ENCODE measurements at places on chromosomes 16 and 17.
A peak's percentile ranks its signal among the peaks of the same experiment; 100 is the strongest.

- no peak for DNase-seq
Measured at GRCh38 chr16:12093902-12094301, 117.4 kb downstream of the SNX29 start.

DNA sequence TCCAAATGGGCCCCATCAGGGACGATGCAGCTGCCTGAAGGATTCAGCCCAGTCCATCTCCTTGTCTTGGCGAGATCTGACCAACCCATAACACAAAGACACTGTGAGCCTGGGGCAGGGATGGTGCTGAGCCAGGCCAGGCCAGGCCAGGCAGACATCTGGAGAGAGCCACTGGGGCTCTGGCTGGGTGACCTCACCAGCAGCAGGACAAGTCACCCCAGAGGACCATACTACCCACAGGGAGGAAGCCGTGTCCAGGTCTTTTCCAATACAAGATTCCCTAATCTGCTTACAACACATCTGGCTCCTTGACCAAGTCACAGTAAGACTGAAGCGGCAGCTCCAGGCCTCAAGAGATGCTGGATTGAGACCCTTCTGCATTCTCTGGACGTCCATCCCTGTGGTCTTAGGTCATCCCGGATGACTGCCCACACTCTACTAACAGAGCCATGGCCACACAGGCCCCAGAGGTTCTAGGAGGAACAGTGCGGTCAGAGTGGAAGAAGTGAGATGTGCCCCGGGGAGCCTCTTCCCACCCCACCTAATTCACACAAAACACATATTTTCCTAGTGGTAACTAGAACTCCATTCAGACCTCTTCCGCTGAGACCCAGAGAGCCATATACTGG is 81.8 kb upstream of the RCVRN start:
- no peak for DNase-seq

GRCh38 chr17:42517516-42517915 is 18.5 kb upstream of the NAGLU start:
- DNase-seq: peak; percentile 71

- peak; percentile 89 for DNase-seq
Measured at GRCh38 chr17:38729886-38730525, at the start of gene CISD3. TSS of gene CISD3 (plus strand) at chr17:38730341. CDS start at chr17:38730359, 18 bp downstream.

DNA sequence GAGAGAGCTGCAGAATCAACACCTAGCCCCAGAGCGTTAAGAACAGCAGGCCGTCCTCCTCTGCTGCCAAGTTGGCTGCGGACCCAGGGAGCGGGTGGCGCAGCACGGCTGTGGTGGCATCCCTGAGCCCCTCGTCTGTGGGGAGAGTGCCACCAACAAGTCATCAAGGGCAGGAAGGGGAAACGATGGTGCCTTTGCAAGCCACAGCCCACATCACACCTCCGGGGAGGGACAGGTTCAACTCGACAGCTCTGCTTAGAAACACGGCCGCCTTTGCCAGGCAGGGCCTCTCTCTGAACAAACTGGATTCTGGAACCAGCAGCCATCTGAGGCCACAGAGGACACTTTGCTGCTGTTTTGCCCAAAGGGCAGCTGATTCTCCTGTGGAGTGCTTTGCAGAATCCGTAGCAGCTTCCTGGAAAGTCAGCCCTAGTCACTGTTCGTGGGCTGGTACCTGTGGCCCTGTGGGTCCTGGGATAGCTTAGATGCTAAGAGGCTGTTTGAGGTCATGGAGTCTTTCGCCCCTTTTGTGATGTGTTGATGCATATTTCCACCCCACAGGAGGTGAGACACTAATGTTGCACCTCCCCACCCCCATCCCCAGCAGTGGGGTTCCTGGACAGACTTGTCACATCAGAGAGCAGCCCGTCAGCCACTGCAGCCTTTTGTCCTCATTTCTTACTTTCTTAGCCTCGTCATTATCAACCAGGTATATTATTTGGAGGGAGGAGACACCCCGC is 270.6 kb downstream of the CPPED1 start:
- DNase-seq: no peak

GRCh38 chr17:59277031-59277430 is 54.4 kb upstream of the YPEL2 start:
- peak; percentile 6 for DNase-seq

DNA sequence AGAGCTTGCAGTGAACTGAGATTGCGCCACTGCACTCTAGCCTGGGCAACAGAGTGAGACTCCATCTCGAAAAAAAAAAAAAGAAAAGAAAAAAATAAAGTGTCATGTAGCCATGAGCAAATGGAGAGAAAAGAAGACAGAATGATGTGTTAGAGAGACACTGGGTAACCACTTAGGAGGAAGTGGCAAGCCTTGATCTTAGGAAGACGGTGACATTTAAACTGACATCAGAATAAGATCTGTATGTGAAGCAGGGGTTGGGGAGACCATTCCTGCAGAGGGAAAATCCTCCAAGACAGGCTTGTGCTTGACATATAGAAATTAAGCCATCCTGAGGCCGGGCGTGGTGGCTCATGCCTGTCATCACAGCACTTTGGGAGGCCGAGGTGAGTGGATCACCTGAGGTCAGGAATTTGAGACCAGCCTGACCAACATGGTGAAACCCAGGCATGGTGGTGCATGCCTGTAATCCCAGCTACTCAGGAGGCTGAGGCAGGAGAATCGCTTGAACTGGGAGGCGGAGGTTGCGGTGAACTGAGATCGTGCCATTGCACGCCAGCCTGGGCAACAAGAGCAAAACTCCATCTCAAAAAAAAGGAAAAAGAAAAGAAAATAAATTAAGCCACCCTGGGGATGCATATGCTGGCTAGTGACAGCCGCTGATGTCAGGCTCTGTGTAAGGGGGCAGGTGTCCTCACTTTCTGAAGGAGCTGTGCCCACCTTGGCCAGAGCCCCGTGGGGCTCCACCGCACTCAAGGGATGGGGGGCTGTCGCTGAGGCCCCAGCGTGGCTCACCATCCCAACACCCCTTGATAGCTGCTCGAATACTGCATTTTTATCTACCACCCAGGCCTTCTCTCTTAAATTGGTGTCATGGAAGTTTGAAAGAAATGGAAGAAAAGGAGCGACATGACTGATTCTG is 13.1 kb upstream of the CYB5B start:
- DNase-seq: no peak

- DNase-seq: no peak
Measured at GRCh38 chr17:13114601-13115031, 96.8 kb upstream of the ELAC2 start.

DNA sequence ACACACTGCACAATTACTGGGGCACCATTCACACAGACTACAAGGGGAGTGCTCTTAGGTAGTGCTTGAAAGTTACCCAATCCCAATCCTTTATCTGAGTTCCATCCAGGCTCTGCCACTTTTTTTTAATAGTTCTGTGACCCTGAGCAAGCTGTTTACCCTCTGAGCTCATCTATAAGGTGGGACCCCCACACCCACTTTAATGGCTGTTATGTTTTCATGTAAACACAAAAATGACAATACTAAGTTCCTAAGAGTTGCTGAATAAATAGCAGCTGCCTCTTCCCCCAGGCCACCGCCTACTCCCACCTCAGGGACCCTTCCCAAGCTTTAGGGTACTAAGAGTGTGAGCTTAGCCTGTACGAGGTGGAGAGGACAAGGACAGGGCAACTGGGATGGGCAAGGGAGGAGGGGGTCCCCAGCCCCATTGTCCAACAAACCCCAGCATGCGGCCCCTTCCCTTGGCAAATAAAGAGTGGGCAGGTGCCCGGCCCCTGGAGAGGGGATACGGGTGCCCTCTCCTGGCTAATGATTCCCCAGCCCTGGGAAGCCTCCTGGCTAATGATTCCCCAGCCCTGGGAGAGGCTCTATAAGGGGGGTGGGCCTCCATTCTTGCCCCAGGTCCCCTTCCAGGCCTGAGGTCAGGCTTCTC is 14.6 kb downstream of the SLC13A2 start:
- no peak for DNase-seq

GRCh38 chr16:945271-946047 is 25.3 kb downstream of the LMF1 start:
- no peak for DNase-seq

GRCh38 chr17:6135236-6135635 is 65.1 kb downstream of the WSCD1 start:
- DNase-seq: no peak

DNA sequence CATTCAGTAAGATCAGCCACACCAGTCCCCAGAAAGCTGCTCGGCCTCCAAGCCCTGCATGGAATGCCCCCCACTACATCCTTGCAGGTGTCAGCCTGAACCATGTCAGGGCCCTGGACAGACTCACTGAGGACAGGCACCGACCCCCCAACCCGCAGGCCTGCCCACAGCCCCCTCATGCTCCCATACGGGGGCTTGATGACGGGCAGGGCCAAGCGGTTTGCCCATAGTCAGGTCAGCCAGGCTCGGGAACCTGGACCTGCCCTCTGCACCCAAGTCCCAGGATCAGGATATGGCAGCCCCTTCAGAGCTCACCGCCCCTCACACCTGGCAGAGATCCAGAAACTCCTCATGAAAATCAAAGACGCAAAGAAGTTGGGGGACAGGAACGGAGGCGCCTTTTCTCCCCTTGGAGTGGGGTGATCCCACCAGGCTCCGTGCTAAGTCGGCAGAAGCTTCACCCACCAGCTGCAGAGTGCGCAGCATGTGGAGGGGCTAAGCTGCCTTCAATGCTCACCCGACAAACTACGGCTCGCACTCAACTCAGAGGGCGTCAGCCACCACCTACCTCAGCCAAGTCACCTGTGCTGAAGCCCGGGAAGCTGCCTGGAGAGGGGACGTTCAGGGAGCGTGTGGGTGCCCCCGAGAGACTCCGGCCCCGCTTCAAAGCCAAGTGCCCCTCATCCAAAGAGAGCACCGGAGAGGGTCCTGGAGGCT is 26.5 kb downstream of the GNPTG start:
- no peak for DNase-seq

GRCh38 chr16:11687601-11688519 is 19.6 kb downstream of the SNN start:
- no peak for DNase-seq

DNA sequence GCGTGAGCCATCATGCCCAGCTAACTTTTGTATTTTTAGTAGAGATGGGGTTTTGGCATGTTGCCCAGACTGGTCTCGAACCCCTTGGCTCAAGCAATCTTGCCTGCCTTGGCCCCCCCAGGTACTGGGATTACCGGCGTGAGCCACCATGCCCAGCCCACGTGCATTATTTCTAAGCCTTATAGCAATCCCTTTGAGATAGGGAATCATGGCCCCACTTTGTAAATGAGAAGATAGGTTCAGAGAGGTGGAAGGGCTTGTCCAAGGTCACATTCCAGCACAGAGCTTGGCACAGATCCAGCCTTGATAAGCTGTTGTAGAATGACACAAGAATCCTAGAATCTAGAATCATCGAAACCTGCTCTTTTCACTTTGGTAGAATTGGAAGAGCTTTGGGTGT is 4.2 kb upstream of the PYCARD start:
- no peak for DNase-seq

DNA sequence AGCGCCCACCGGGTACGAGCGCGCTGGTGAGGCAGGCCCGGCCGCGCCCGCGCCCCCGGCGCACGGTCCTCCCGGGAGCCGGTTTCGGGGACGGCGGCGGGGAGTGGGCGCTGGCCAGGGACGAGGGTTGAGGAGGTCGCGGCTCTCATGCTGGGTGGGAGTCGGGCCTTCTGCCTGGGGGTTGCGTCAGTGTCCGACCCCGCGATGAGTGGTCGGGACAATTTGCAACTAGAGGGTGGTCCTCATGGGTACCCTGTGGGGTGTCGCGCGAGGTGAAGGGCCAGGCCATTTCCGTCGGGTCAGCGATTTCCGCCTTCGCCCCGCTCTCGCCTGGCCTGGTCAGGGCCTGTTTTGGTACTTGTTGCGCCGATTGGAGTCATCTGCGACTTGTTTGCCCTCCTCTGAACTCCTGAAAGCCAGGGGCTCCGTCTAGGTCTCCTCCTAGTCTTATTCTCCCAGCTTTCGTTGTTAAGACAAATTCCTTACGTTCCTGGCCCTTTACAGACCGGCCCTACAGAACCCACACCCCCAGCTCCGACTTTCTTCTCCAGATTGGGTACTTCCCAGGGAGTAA is 14.9 kb downstream of the NAA60 start:
- no peak for DNase-seq

- DNase-seq: no peak
Measured at GRCh38 chr17:36496018-36496789, 9.7 kb downstream of the ZNHIT3 start.

- DNase-seq: no peak
Measured at GRCh38 chr17:20797292-20797691, 217.8 kb downstream of the CDRT15L2 start.

DNA sequence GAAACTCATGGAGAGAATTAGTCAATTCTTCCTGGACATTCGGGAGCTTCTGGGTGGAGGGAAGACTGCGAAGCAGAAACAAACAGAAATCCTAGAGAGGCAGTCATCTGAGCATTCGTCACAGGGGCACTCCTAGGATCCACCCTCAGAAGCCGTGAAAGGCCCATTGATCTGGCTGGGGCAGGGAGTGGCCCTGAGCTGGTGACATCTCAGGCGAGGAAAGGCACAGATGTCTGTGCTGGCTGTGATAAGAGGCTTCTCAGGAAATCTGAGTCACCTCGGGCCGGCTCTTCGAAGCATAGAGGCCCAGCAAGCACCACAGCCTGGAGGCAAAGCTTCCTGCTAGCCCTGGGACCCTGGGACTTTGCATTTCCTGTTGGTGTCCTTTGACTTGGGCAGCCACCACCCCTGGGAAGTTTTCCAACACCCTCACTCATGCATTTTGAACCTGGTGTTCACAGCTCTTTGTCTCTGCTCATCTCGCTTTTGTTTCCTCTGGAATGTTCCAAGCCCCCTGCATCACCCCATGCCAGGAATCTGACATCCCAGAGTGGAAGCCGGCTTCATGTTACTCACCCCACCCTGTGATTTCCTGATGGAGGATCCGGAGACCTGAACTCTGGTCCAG is 23.3 kb upstream of the CDRT4 start:
- no peak for DNase-seq
